ENCODE measurements at places on chromosomes 4 and X. TPM values are rescaled to one million over a fixed set of nuclear protein-coding genes. Genes with fewer than 3 reads are reported as not detected.

GRCh38 chrX:33211356-33212260 lies at the start of gene DMD:
TSS of gene DMD (minus strand) at chrX:33211549. CDS start at chrX:33211312, 237 bp downstream.
- DNase-seq: peak; percentile 67

GRCh38 chr4:142823796-142824195 lies 22.3 kb downstream of the INPP4B start:
- DNase-seq: no peak

DNA sequence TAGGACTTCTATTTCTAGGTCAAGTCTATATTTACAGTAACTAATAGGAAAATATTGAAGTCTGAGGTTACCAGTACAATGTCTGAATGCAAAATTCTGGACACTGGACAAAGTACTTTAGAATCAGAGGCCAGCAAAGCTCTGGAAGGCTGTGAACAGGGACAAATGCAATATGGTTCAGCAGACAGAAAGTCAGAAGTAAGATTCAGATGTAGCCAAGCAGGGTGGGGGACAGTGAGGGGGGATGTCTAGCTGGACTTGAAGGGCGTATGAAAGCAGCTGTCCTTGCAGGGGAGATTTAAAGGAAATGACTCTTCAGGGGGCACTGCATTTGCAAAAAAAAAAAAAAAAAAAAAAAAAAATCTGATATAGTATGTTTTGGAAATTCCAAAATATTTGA lies 2.9 kb downstream of the SORBS2 start:
- DNase-seq: no peak

- no peak for DNase-seq
These were observed 6.2 kb upstream of the DCAF8L2 start for GRCh38 chrX:27583976-27584375.

The ARMCX2 gene
- total RNA-seq: 0.84 TPM

DNA sequence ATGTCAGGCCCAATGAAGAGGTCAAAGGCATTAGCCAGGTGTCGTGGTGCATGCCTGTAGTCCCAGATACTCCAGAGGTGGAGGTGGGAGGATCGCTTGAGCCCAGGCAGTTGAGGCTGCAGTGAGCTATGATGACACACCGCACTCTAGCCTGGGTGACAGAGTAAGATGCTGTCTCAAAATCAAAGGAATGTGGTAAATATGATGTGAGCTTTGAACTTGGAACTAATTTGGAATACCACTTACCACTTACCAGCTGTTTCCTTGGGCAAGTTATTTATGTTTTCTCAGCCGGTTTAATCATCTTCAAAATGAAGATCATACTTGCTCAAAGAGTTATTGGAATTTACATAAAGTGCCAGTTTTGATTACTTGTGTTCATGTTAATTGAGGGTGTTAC lies 23.8 kb upstream of the SEPSECS start:
- DNase-seq: no peak

GRCh38 chr4:6783111-6783981 lies 819 bp downstream of the KIAA0232 start:
- DNase-seq: peak; percentile 62

DNA sequence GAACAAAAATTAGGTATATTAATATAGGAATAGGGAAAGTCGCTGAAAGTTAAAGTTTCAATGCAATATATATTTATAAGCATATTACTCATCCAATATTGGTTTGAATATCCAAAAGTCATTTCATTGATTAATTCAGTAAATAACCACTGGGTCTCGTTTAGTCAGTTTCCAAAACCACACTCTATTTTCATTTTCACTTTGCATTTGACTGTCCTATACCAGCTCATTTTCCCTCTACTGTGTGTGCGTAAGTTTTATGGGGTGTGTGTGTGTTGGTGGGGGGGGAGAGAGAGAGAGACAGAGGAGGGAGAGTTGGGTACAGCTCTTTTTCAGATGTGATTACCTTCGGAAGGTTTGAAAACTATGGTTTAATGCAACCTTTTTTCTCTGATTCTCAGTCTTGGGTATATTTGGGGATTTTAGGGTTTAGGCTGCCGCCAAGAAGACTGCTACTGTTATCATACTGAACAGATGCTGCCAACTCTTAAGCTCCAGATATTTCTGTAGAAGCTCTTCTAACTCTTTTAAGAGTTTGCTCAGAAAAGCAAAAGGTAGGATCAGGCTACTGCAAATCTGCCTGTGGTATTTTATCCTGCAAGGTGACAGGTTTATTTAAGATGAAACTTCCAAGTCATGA lies 1427.4 kb downstream of the PCDH7 start:
- DNase-seq: no peak

DNA sequence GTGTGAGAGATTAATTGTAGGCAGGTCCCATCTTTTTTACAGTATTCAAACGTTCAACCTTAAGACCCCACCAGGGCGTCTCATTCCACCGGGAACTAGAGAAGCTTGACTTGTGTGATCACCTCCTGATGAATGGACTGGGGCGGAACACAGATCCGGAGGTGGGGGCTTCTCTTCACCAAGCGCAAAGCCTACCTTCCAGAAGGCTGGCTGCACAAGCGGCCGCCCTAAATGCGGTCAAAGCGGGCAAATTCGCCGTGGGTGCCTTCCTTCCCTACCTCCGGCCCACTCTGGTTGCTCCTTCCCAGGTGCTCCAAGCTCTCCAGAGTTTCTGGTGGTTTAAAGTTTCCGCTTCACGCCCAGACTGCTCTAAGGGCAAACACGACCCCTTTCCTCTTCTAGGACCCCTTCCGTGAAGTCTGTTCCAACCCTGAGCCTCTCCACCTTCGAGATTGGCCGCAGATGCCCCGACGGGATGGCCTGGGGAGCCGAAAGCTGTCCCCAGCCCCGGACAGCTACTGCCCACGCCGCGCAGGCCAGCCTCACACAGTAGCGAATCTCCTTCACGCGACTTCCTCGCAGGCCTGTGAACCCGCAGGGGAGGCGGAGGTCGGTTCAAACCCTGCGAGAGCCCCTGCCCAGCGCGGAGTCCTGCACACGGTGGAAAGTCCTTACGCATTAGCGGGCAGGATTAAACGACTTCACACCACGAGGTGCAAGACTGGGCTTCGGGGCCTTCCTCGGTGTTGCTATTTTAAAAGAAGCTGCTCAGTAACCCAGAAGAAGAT lies 1.6 kb upstream of the WWC2 start:
- DNase-seq: no peak

DNA sequence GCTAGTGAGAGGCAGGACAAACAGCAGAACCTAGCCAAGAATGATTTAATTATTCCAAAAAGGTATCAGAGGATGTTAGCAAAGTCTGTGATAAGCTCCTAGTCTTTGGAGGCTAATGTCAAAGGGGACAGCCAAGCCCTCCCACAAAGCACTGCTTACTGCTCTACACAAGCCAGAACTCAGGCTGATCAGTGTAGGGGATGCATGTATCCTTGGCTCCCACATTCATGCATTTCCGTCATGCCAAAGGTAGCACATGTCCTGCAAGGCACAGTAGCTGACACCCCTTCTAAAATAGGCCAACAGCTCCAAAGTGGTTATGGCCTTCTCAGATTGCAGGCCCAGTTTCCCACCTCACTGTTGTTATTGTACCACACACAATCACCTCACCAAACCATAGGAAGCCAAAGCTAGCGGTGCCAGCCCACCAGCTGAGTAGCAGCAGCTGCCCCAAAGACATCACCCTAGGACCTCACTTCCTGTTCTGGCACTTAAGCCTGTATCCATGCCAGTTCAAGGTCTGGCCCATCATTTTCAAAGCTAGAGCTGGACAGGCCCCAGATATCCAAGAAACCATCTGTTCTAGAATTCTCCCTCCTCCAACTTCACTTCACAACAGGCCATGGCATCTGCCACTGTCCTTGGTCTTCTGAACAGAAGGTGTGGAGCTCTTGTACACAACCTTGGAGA lies 40.9 kb downstream of the TSPAN5 start:
- no peak for DNase-seq

DNA sequence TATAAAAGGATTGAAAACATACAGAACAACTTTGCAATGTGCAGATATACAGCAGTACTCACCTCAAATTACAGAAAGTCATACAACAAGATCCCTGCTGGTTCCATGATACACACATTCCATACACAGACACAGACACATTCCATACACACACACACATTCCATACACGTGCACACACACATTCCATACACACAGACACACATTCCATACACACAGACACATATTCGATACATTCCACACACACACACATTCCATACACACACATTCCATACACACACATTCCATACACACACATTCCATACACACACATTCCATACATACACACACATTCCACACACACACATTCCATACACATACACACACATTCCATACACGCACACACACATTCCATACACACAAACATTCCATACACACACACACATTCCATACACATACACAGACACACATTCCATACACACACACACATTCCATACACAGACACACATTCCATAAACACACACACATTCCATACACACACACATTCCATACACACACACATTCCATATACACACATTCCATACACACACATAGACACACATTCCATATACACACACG lies 13.7 kb downstream of the LINC00632 start:
- DNase-seq: no peak

DNA sequence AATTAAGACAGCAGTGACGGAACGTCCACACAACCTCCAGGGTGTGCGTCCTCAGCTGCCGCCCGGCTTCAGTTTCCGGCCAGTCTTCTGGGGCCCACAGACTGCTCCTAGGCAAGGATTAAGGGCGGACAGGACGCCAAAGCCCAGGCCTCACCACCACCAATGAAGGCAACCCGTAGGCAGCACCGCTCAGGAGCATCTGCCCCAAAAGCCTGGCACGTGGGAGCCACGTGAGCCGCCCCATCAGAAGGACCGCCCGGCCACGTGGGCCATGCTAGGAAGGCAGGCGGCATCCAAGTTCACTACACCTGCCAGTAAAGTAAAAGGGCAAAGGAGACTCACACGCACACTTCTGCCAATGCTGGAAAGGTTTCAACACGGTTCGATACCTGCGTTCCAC lies 14.3 kb downstream of the FAM53A start:
- DNase-seq: no peak

GRCh38 chrX:83845397-83845796 lies 15.5 kb upstream of the CYLC1 start:
- peak; percentile 21 for DNase-seq

GRCh38 chr4:93403571-93403970 lies 425.0 kb upstream of the ATOH1 start:
- DNase-seq: no peak

DNA sequence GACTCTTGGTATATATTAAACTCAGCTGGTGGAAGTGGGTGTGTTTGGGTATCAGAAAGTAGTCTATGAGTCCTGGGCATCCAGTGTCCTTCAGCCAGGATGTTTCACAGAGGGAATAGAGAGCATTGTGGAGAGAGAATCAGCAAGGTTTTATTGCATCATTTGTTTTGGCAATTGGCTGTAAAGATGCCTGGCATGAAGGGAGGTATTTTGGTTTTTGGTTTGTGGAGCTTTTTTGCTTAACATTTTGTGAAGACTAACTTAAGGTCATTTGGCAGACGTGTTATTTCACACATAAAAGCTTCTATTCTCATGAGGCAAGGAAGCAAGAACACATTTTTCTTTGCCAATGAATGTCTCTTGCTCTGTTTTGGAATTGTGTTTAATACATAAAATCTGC lies 71.1 kb downstream of the DCLK2 start:
- DNase-seq: no peak

GRCh38 chrX:39677978-39678791 lies 419.6 kb downstream of the BCOR start:
- no peak for DNase-seq

GRCh38 chr4:152991398-152991797 lies 55.3 kb downstream of the FHDC1 start:
- DNase-seq: no peak

The FRG2 gene
- not detected for total RNA-seq
